SJSA1 (cell line): ENCODE measurements at places on chromosomes 13 and 19.

DNA sequence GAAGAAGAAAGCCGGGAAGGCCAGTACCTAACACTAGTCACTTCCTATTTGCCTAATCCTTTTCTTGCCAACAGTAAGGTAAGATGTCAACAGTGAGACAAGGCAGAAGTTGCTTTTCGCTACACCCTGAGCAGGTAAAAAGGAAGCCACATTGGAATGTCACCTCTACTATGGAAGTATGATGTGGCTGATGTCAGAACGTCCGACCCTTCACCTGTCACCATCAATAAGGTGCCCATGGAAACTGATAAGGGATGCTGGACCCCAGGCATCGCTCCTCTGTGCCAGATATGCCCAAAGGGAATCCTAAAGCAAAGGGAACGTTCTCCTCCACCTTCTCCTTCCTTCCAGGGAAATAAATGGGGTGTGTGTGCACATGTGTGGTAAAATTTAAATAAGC lies 34.3 kb downstream of the COL4A1 start:
- no peak for DNase-seq

DNA sequence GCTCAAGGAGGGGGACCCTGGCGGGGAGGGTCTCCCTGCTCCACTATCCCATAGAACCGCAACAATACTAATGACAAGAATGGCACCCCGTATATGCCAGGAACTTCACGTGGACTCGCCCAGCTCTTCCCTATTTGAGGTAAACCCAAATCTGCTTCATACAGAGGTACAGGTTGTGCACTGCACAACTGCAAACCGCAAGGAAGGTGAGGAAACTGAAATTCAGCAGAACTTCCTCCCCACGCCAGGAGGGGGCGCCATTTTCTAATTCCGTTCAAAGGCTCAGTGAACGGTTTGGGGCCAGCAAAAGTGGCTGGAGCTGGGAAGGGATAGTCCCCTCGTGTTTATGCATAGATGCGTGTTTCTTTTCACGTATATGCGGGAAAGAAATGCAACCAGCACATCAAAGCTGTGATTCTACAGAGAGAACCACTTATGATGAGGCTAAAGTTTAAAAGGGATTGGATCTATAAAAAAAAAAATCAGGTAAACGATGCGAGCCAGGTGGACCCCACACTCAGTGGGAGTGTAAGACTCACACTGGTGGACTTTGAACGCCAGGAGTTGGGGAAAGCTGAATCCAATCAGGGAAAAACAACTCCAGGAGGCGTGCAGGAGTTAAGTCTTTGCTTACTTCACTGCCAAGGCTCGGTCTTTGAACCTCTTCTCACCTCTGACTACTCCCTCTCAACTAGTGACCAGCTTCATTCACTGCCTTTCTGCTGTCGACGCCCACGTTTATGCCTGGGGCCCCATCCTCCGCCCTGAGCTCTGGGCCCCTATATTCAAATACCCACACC lies 20.3 kb downstream of the C19orf81 start:
- DNase-seq = no peak

DNA sequence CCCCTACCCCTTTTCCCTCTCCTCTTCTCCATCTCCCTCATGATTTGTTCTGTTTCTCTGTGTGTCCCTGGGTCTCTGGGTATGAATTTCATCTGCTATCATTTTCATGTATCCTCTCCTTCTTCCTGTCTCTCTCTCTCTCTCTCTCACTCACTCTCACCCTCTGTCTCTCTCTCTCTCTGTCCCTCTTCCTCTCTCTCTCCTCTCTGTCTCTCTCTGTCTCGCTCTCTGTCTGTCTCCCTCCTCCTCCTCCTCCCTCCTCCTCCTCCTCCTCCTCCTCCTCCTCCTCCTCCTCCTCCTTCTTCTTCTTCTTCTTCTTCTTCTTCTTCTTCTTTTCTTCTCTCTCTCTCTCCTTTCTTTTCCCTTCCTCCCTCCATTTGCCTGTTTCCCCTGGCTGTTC lies 3.3 kb upstream of the CACNG7 start:
- no peak for DNase-seq

- no peak for DNase-seq
Observed at GRCh38 chr19:56942756-56943155, 102.2 kb upstream of the PEG3 start.

GRCh38 chr19:39407410-39407659 lies 688 bp downstream of the ZFP36 start:
- DNase-seq = no peak

DNA sequence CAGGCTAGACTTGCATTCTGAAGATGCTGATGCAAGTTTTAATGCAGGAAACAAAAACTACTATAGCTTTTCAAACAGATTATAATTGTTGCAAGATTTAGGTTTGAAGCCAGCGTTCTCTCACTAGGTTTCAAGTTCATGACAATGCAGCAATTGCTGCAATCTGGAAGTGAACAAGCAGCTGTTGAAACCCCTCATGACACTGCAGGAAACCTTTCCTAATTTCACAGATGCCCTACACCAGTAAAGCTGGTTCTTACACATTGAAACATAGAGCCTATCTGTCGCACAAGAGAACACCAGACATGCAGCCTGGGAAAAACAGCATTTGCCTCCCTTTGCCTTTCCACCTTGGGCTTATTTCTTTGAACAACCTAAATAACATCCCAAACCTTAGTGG lies 1737.2 kb upstream of the MIR17HG start:
- DNase-seq = no peak

- DNase-seq = no peak
Observed at GRCh38 chr19:51692468-51692867, 662 bp upstream of the SPACA6 start.

DNA sequence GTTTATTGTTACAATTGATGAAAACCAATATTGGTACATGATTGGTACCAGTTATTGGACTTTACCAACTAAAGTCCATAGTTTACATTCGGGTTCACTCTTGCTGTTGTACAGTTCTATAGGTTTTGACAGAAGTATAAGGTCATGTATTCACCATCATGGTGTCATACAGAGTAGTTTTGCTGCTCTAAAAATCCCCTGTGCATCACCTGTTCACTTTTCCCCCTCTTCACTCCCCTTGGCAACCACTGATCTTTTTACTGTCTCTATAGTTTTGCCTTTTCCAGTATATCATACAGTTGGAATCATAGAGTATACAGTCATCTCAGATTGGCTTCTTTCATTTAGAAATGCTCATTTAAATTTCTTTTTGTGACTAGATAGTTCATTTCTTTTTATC lies 51.2 kb upstream of the MED4 start:
- no peak for DNase-seq

DNA sequence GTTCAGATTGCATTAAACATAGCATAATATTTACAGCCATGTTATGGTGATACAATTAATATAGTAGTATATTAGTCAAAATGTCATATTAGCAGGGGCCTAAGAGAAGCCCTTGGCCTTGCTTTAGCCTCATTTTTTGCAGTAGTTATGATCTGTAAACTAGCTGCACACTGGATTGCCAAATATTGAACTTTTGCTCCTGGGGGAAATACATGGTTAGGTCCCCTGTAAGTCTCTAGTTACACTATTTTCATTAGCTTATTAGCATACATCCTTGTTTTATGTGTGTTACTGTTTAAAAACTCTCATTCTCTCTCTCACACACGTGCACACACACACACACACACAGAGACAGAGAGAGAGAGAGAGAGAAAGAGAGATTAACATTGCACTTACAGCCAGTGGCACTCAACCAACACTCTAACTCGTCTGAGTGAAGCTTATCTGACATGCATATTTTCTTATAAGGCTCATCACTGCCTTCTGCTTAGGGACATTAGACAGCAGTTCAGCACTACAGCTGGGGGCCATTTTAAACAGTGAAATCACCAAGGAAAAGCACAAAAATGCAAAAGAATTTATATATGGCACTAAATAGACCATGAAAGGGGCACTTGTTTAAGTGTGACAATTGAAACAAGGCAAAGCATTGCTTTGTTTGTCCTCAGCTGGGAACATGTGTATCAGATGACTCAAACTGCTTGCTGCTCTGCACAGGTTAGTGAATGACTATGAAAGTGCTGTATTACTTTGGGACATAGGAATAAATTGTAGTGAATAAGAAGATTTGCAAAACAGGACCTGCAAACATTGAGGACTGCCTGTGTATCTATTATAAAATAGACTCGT lies 278.7 kb downstream of the GPC6 start:
- DNase-seq = no peak

DNA sequence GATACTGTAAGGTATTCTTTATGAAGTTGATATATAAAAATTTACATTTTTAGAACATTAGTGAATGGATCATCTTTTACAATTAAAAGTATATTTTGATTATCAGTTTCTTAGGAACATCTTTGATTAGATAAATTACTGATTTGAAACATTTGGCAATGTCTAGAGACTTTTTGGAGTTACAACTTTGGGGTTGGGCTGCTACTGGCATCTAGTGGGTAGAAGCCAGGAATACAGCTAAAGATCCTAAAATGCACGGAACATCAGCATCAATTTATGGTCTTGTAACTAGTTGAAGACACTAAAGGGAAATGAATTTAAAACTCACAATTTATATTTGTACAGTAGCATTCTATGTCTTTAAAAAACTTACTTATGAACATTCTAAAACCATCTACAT lies 19.9 kb downstream of the POMP start:
- DNase-seq = no peak
